ENCODE measurements at places on chromosomes 6 and 20.
A peak's percentile ranks its signal among the peaks of the same experiment; 100 is the strongest.

GRCh38 chr6:113437566-113437965 lies 419.6 kb upstream of the MARCKS start:
- no peak for DNase-seq

DNA sequence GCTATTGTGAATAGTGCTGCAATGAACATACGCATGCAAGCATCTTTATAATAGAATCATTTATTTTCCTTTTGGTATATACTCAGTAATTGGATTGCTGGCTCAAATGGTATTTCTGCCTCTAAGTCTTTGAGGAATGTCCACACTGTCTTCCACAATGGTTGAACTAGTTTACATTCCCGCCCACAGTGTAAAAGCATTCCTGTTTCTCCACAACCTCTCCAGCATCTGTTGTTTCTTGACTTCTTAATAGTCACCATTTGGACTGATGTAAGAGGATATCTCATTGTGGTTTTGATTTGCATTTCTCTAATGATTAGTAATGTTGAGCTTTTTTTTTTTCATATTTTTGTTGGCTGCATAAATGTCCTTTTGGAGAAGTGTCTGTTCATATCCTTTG lies 208.7 kb downstream of the PHF3 start:
- peak; percentile 12 for DNase-seq

DNA sequence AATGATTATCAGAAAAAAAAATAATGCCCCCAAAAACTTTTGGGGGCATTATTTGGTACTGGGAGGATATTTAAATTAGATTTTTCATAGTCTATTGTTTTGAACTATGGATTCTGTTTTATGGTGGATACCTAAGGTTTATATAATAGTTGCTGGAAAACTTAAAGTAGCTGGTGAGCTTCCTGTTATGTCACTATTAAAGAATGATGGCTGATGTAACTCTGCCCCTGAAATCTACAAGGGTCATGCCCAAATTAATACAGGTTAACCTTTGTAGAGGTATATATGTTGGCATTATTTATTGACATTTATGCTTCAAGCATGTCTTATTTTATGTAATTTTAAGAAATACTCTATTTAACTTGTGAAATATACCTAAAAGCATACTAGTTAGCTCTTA lies 25.3 kb upstream of the ERVFRD-1 start:
- no peak for DNase-seq

GRCh38 chr6:163133017-163133416 lies 281.5 kb upstream of the QKI start:
- DNase-seq = no peak

DNA sequence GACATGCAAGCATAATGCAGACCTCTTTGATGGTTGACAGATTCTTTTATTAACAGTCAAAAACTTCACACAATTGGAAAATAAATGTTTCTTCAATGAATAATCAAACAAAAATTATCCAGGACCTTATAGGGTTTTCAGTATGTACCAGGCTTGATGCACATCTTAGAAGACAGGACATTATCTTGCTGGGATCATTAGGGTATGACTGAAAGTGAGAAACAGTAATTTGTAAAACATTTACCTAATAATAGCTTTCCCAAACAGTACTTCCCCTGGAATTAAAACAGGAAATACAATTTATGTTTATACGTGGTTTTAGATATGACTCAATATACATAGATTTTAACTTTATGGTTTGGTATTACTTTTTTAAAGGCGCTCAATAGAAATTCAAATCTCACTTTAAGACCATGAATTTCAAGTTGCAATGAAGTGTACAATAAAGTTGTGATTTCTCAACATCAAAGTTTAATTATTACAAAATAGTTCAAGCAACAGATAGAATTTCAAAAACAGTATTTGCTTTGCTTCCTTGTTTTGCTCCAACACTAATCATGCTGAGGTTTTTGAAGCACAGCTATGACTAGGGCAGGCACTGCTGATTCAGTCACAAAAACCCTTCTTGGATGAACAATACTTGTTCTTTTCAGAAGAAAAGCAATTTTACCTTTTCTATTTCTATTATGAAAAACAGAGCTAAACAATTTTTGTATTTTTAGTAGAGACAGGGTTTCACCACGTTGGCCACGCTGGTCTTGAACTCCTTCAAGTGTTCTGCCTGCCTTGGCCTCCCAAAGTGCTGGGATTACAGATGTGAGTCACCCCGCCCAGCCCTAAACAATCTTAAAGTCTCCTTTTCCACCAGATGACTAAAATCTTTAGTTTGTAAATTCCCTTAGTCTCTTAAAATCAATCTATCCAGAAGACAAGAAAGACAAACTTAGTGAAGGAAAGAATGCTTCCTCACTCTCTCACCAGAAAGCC lies 13.7 kb downstream of the SOD2 start:
- no peak for DNase-seq

GRCh38 chr6:24899997-24900325 lies 35.8 kb downstream of the RIPOR2 start:
- DNase-seq = no peak

- no peak for DNase-seq
These were observed 132.1 kb downstream of the SAMD5 start for GRCh38 chr6:147640606-147641005.

GRCh38 chr6:99241905-99242534 lies 107.5 kb downstream of the FAXC start:
- DNase-seq = no peak

- DNase-seq = no peak
These were observed 120.1 kb upstream of the TCF21 start for GRCh38 chr6:133768656-133769295.

DNA sequence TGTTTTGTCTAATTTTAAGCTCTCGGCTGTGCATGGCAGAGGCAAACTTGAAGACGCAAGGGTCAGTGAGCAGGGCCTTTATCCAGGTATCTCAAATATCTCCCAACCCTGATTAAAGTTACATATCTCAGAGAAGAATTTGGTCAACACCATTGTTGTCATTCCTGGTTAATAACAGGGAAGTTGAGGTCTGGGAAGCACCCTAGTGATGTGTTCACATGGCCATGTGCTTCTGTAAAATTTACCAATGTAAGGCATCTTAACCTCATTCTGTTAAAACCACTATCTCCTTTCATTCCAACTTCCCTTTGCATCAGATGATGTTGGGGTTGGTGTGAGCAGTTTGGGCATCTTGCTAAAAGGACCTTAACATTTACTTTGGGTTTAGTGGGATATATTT lies 4.0 kb upstream of the FAM110A start:
- DNase-seq = no peak

GRCh38 chr6:86789779-86790411 lies 147.4 kb upstream of the HTR1E start:
- no peak for DNase-seq

GRCh38 chr6:90468080-90468479 lies 118.8 kb downstream of the MAP3K7 start:
- DNase-seq = no peak

- DNase-seq = no peak
These were observed 23.6 kb downstream of the PGM3 start for GRCh38 chr6:83169511-83169910.

- DNase-seq = no peak
These were observed 397.1 kb downstream of the ESR1 start for GRCh38 chr6:152204591-152204990.

DNA sequence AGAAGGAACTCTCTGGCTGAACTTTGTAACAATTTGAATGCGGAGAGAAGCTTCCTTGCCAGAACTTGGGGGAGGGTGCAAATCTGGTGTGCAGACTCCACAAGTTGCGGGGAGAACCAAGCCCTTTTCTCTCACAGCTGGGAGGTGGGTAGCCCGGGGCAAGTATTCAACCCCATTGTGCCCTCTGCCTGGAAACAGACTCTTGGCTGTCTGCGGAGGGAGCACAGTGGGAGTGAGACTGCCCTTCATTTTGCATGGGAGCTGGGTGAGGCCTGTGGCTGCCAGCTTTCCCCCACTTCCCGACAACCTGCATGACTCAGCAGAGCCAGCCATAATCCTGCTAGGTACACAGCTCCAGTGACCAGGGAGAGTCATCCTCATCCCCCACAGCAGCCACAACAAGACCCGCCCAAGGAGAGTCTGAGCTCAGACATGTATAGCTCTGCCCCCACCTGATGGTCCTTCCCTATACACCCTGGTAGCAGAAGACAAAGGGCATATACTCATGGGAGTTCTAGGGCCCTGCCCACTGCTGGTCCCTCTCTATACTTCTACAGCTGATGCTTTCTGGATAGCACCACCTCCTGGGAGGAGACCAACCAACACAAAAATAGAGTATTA lies 29.4 kb upstream of the TPD52L1 start:
- no peak for DNase-seq

DNA sequence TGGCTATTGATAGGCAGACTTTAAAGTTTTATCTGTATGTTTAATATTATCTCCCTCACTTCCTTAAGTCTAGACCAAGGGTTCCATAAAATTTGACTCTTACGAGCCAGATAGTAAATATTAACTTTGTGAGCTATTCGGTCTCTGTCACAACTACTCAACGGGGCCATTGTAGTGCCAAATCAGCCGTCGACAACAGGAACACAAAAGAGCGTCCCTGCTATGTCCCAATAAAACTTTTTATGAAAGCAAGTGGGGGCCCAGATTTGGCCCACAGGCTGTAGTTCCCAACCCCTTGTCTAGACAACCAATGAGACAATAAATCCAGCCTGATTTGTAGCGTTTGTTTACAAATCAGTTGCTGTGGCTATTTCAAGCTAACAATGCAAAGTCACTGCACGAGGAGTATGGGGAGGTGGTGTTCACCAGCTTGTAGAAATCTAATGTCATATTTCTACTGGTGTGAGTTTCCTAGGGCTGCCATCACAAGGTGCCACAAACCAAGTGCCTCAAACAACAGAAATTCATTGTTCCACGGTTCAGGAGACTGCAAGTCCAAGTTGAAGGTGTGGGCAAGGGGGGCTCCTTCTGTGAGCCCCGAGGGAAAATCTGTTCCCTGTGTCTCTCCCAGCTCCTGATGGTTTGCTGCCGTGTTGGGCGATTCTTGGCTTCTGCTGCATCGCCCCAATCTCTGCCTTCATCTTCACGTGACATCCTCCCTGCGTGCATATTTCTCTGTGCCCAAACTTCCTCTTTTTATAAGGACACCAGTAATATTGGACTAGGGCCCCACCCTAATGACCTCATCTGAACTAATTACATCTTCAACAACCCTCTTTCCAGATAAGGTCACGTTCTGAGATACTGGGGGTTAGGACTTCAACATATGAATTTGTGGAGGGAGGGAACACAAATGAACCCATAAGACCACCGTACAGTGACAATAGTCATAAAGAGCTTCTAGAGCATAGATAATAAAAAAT lies 356.0 kb upstream of the JARID2 start:
- DNase-seq = no peak

DNA sequence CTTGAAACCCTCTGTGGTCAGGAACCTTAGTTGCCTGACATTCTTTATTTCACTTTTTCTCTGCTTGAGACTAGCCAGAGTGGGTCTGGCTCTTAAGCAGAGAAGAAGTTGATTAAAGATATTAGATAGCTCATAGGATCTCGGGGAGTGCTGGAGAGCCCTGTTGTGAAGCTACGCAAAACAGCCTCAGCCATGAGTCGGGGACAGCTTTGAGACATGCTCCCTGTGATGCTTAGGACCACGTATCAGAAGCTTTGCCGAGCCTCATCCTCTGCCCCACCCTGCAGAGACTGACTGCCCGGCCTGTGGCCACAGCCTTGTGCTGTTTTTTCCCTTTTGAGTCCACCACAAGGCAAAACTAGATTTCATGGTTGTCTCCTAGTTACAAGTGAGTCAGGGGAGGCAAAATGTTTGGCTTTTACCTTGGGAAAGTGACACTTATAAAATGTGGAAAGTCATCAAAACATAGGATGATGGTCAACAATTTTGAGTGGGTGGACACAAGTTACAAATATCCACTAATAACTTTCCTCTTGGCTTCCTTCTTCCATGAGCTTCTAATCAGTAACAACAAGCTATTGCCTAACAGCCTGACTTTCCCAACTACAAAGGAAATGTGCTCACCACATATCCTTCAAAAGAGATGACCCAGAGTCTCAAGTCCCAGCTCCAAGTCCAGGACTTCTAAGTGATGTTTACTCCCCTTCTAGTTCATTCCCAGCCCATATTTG lies 108.4 kb downstream of the JAG1 start:
- DNase-seq = peak; percentile 70

DNA sequence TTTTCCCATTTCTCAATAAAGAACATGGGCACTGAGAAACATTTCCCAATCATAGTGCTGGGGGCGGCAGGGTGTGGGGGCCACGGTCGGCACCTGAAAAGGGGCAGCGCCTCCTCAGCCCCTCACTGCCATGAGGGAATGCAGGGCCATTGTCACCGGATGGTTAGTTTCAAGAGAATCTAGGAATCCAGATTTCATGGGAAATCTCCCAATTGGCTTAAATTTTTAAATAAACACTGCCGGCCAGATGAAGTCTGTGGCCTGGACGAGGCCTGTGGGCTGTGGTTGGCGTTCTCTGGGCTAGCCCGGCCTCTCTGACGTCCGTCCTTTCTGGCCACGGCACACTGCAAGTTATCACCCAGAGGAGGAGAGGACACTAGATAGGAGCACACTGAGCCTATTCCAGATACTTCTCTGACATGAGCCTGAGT lies 25.6 kb downstream of the MANBAL start:
- DNase-seq = peak; percentile 75

All from AG09319 (cell line).